ENCODE measurements at places on chromosomes 4 and X.
A peak's percentile ranks its signal among the peaks of the same experiment; 100 is the strongest.

DNA sequence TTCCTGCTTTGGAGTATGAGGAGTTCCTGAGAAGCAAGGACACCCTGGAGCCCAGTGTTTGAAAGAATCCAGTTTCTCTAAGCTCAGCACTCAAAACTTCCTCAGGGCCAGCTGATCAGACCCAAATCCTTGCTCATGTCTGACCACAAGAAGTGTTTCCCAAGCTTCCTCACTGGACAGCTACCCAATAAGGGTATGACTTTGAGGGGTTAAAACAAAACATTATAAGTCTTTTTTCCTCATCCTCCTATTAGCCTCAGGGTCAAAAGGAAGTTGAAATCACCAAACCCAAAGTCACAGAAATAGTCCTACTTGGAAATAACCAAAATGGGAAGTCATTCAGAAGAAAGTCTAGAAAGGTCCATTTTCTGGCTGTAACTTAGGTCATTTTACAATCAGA is 13.7 kb downstream of the ZBTB33 start:
- no peak for DNase-seq

- no peak for DNase-seq
These were observed 372.6 kb downstream of the OPHN1 start for GRCh38 chrX:68060506-68061205.

DNA sequence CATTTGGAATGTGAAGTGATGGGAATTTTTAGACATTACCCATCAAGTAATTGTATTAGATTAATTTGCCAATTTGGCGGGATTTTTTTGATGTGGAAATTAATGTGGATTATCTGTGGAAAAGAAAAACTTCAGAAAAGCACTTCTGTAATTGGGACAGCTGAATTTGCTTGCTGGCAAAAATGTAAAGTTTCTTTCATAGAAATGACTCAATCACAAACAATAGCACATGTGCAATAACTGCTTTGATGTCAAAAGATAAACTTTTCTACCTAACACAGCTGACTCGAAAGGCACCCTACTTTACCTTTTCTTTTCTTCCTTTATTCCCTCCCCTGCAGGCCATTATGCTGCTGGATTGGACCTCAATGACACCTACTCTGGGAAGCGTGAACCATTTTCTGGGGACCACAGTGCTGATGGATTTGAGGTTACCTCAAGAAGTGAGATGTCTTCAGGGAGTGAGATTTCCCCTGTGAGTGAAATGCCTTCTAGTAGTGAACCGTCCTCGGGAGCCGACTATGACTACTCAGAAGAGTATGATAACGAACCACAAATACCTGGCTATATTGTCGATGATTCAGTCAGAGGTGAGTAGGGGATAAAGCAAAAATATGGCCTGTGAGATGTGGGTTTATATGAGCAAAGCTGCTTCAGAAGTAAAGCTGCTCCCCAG is 1.4 kb downstream of the AREG start:
- DNase-seq = no peak

GRCh38 chrX:13404364-13404763 is 84.5 kb upstream of the ATXN3L start:
- no peak for DNase-seq

GRCh38 chr4:137343221-137343620 is 189.1 kb downstream of the PCDH18 start:
- DNase-seq = no peak

DNA sequence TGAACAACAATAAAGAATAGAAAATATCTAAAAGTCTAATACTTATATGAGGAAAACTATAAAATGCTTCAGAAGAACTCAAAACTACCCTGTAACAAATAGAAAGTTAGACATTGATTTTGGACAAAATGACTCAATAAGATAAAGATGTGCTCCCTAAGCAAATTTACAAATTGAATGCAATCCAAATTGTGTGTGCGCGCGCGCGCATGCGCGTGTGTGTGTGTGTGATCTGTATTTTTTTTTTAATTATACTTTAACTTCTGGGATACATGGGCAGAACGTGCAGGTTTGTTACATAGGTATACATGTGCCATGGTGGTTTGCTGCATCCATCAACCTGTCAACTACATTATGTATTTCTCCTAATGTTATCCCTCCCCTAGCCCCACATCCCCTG is 320.8 kb upstream of the INTU start:
- DNase-seq = no peak

- no peak for DNase-seq
These were observed 16.5 kb downstream of the MAOB start for GRCh38 chrX:43865791-43866190.

GRCh38 chrX:39421006-39421405 is 619.7 kb downstream of the MID1IP1 start:
- no peak for DNase-seq

DNA sequence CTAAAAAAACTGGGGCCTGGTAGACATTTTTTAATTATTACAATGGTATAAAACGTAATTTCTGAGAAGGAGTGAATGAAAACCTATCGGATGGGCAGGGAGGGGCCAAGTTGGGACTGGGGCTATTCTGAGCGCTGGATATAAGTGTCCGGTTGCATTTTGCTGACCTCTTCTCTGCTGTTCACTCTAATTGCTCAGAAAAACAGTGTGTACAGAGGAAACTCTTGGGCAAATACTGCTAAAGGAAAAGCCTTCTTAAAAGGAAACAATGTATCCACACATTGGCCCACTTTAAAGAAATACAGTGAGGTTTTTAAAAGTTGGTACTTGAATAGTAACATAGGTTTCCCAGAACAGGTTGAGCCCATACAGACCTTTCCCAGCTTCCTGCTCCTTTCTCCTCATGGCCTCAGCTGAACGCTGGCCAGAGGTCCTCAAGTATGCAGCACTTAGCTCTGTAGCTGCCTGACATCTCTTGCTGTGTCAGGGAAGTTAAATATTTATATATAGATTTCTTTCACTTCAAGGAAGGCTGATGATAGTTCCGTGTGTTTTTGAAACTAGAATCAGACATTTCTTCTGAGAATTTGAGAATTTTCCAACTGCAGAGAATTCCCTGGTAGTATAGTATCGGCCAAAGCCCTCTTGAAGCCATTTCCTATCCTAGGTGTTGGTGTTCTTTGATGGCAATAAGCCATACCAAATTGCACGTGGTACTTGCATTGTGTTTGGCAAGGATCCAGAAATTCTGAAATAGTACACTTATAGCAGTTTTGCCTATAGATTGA is 97.1 kb upstream of the SLC4A4 start:
- DNase-seq = peak; percentile 13

GRCh38 chr4:124030147-124030546 is 633.6 kb downstream of the SPRY1 start:
- no peak for DNase-seq

- no peak for DNase-seq
These were observed 242.9 kb downstream of the DCLK2 start for GRCh38 chr4:150321113-150321512.

- no peak for DNase-seq
These were observed 44.1 kb upstream of the MBNL3 start for GRCh38 chrX:132532913-132533312.

- DNase-seq = no peak
These were observed 9.7 kb upstream of the SEC24D start for GRCh38 chr4:118845552-118846050.

DNA sequence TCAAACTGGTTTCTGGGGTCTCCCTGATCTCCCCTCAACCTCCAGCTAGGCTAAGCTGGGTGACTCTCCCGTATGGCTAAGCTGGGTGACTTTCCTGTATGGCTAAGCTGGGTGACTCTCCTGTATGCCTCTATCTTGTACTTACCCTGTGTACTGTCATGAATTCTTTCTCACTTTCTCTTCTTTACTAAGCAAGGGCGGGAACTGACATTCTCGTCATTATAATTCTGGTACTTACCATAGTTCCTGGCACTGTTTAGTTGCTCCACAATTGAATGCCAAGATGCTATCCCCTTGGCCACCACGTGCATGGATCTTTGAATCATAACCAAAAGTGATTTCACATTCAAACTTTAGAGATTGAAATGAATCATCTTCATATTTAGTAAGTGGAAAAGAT is 8.8 kb downstream of the INTU start:
- no peak for DNase-seq

- DNase-seq = no peak
These were observed 36.9 kb downstream of the STOX2 start for GRCh38 chr4:183941964-183942363.

GRCh38 chr4:147749811-147750321 is 18.0 kb downstream of the ARHGAP10 start:
- no peak for DNase-seq

DNA sequence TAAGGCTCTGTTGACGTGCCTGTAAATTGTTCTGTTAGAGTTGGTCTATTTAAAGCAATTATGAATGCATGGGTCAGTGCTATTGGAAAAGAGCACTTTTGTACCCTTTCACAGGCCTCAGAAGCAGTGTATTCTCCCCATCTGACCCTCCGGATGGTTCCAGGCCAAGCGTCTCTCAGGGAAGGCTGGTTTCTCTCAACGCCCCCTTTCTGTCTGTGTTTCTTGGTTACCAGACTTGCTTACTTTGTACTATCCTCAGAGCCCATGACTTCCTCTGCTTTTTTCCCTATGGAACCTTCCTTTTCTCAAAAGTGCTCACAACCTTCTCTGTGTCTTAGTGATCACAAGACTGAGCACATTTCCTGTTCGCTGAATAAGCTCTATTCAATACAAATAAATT is 559.3 kb upstream of the ZFP42 start:
- no peak for DNase-seq

DNA sequence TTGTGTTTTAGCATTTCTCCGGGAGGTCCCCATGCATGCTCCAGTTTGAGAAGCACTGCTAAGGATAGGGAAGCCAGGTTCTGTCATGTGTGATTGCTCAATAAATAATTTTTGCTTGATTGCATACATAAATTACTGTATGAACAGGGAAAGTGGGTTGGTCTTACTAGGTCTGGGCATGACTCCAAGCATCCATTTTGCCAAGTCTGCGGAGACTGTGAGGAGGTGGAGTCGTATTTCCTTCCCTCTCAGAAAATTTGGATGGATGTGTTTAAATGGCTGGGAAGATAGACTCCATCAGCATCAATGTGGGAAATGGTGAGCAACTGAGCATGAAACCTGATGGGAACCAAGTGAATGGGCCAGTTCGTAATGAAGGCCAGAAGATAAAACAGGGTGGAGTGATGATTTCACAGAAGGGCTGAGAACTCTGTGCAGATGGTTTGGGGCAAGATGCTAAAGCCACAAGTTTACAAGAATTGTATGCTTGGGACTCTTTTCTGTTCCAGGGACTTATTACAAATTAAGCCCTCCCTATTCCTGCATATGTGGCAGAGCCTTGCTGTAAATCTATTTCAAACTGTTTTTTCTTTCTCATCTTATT is 84.1 kb downstream of the NHS start:
- no peak for DNase-seq

- DNase-seq = no peak
These were observed 254.8 kb downstream of the PCDH10 start for GRCh38 chr4:133403913-133404312.

DNA sequence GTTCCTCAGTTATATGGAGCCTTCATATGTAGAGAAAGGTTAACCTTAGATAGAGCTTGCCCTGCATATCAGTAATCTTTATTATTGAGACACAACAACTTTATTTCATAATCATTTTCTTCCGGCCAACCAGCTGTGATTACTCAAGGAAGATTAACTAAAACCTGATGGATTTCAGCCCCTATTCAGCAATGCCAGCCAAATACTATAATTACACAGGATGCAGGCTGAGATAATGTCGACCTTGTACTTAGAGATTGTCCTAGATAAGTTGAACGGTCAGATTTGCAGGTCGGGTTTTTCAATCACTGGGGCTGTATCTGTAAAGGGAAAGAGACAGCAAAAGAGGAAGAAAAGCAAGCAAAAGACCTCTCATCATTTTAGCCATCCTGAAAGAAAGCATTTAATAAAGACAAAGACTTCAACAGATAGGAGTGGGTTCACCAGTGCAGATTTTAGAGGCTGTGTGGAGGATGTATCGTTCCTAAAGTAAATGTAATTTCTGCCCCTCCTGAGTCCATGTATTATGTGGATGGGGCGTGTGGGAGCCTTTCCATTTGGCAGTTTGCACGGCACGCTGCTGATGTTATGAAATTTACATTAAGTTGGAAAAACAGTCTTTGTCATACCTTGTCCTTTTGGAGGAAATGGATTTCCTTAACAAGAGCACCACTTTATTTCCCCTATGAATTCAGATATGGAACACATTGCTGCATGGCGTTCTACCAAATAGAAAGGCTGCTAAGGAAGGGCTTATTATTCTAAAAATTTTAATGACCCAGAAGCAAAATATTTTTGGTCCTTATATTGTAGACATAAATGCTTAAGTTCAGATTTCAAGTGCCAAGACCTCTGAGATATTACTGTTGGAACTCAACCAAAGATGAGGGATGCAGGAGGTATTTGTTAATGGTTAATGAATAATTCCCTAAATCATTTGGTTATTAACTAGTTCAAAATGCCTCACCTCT is 496.7 kb downstream of the SPRY1 start:
- no peak for DNase-seq

DNA sequence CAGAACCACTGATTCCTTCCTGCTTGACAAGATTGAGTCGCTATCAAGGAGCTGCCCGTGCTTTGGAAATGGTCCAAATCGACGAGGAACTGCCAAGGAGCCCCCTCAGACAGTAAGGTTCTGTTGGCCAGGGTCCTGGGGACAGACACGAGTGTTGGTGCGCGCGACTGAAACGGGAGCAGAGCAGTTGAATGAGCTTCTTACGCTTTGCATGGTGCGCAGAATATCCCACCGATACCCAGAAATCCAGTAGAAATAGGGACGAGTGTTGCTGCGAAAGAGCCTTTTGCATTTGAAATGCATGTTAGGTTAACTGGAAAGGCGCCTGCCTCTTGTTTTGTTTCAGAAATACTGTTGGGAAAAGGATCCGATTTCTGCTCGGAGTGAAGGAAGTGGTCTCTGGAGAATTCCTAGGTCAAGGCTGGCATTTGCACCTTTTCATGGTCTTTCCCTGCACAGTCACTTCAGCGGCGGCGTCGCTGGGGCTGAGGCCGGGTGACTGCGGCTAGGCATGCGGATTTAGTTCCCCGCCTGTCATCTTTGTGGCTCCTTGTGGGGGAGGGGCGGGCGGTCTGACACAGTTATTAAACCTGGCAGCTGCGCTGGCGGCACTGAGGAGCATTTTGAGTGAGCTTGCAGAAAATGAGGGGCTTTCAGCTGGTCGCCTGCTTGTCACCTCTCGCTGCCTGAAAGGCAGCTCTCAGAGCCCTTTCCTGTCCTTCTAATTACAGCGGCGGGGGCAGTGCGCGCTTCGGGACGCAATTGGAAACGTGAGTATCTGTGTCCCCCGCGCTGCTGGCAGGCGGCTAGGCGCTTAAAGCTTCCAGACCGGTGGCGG is 51.5 kb upstream of the TRIM2 start:
- no peak for DNase-seq

- no peak for DNase-seq
These were observed 18.0 kb downstream of the ETDC start for GRCh38 chrX:135327299-135327698.

- no peak for DNase-seq
These were observed 82.6 kb downstream of the PCDH7 start for GRCh38 chr4:30802622-30803323.

- no peak for DNase-seq
These were observed 685 bp downstream of the RAB9B start for GRCh38 chrX:103831342-103831802.
